ENCODE measurements at places on chromosomes 11 and 22.

- no peak for DNase-seq
These were observed 1.7 kb downstream of the ZBED4 start for GRCh38 chr22:49855251-49855911.

DNA sequence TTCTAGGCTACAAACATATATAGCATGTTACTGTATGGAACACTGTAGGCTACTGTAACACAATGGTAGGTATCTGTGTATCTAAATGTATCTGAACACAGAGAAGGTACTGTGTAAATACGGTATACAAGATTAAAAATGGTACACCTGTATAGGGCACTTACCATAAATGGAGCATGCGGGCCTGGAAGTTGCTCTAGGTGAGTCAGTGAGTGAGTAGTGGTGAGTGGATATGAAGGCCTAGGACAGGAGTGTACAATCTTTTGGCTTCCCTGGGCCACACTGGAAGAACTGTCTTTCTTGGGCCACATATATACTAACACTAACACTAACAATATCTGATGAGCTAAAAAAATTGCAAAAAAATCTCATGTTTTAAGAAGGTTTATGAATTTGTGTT is 21.4 kb downstream of the RNF141 start:
- DNase-seq = no peak

- no peak for DNase-seq
These were observed 97.1 kb upstream of the ZC3H12C start for GRCh38 chr11:109996060-109996459.

DNA sequence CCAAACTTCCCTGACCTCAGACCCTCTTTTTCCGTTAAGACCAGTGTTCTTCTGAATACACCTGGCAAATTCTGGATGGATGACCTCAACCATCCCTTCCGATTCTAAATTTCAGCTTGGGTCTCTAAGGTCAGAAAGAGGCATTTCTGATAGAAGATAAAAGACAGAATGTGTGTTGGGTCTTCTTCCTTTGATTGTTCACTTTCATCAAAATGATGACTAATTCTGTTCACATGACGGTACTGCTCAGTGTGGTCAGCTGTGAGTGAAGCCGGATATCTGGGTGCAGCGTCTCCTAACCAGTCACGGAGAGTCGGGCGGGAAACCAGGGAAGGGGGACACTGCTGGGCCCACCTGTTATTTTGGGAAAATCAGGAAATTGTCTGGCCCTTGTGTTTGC is 151.6 kb upstream of the NAV2 start:
- no peak for DNase-seq

GRCh38 chr11:33162831-33163230 is 1.6 kb upstream of the CSTF3 start:
- no peak for DNase-seq

DNA sequence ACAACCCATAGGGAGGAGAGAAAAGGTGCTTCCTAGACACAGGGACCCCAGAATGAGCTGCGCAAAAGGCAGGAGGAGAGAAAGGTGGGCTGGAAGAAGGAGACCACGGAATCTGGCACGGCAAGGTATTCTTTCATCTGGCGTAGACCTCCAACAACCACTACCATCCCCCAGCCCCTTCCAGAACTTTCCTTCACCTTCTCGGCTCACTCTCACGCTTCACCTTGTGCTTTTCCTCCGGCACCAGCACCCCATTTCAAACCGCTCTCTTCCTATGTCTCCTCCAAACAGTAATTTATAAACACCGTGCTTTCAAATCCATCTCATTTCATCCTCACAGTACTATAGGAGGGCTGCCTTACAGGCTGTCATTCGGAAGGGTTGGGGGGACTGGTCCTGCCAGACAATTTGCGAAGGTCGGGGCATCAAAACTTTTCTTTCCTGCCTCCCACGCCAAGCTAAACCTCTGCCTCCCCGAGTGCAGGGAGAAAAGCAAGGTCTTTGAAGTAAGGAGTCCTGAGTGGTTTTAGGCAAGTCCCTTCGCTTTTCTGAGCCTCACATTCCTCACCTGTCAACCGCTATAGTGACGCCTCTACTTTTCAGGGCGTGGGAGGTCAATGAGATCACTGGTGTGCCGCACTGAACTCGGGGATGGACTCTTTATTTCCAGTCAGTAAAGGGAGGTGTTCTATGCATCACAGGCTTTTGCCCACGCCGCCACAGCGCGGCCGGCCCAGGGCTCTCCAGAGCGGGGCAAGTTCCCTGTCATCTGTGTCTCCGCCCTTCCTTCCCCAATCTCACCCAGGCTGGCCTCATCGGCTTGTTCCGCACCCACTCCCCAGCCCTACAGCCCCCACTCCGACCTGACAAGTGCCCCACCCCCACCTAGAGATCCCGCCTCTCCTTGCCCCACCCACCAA is 800 bp downstream of the KCTD21 start:
- peak; percentile 26 for DNase-seq

GRCh38 chr22:45082795-45083194 is 73.0 kb upstream of the PHF21B start:
- no peak for DNase-seq

DNA sequence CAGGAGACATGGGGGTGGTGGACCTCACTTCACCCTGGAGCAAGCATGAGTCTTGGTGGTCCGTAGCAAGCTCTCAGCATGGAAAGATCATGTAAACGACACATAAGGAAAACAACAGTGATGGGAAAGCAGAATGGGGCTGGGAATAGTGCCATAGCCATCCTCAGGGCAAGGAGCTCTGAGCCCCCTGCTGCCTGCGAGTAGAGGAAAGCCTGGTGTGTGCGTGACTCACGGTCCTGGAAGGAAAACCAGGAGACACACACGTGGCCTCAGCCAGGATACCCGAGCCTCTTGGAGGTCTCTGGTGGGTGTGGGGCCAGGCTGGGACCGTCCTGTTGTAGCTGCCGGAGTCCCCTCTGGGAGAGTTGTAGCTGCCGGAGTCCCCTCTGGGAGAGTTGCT is 12.4 kb downstream of the SHANK3 start:
- DNase-seq = no peak

DNA sequence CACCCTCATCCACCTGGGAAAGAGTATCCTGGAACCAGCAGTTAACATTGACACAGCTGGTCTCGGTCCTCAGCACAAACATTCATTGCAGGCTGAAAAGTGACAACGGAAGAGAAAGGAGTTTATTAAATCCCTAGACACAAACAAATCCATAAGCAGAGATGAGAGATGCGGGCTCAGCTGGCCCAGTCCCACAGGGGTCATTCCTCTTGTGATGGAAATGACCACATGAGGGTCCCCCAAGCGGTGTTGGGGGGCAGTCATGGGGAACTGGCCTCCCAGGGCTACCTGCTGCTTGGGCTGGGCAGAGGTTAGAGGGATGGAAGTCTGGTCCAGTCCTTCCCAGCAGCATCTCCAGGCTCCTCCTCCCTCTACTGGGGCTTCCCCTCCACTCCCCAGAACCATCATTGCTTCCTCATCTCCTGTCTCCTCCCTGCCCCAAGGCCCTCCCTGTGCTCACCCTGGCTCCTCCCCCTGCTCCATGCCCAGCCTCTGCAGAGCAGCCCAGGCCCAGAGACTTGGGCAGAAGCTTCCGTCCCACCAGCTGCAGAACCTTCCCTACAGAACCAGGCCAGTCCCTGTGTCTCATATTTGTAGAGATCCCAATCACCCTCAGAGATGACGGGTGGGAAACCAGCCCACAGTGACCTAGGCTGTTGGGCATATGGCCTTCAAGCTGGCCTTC is 5.4 kb upstream of the IGLL5 start:
- peak; percentile 62 for DNase-seq

DNA sequence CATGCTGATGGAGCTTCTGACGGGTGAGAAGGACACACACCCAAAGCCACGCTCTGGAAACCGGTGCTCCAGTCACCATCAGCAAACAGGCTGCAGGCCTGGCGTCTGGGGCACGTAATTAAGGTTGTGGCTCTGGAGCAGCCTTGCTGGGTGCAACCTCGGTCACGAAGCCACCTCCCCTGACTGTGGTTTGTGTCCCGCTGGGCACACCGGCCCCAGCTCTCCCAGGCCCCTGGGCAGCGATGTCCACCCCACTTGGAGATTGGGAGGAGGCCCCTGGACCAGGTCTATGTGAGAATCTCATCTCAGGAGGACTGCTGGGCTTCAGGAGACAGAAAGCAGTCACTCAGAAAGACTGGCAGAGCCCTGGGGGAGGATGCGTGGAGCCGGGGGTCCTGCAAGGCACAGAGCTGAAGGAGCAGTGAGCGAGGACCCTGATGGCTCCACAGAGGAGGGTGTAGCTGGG is 631.6 kb downstream of the BRD1 start:
- no peak for DNase-seq

GRCh38 chr11:134363592-134363991 is 31.8 kb downstream of the GLB1L2 start:
- DNase-seq = no peak

GRCh38 chr11:108084811-108085210 is 36.6 kb upstream of the ACAT1 start:
- DNase-seq = no peak

- peak; percentile 3 for DNase-seq
These were observed 924.4 kb upstream of the TENM4 start for GRCh38 chr11:80365076-80365725.

DNA sequence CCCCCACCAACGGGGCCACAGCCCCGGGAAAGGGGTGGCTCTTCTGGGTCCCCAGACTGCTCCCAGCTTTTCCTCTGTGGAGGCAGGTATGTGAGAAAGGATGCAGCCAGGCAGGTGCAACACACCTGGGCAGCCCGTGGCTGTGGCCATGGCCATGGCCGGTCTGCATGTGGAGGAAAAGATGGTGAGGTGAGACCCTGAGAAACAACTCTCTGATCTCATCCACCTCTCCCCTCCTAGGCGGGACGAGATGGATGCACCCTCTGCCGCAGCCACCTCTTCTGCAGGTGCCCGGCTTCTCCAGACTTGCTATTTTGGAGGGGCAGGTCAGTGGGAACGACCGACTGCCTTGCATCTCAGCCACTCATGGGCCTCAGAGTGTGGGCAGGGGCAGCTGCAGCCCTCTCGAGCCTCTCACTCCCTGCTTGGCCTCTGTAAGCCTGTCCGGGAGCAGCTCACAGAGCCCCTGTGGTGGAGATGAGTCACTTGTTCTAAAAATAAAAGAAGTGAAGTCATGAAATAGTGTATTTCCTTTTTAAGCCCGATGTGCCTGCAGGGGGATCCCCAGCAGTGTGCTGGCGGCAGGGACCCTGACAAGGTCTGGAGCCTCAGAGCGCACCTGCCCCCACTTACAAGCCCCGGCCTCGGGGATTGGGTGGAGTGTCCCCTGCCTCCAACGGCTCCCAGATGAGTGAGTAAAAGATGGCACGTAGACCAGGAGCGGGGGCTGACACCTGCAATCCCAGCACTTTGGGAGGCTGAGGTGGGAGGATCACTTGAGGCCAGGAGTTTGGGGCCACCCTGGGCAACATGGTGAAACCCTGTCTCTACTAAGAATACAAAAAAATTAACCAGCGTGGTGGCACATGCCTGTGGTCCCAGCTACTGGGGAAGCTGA is 10.7 kb downstream of the SMIM38 start:
- DNase-seq = peak; percentile 67

DNA sequence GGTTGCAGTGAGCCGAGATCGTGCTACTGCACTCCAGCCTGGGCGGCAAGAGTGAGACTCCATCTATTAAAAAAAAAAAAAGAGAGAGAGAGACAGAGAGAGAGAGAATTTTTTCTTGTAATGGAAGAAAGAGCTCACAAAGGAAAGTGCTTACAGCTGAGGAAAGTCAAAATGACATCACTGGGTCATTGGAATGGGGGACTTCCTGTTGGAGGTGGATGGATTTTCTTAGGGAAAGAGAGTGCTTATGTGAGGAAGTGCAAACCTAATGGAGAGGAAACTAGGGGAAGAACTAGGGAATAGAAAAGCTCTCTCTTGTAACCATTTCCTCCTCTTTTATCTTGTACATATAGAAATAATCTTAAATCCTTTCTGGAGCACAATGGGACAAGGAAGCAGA is 6.3 kb upstream of the PIWIL4 start:
- no peak for DNase-seq

GRCh38 chr11:118742304-118742703 is 48.7 kb downstream of the DDX6 start:
- no peak for DNase-seq

GRCh38 chr11:64007160-64007628 is 21.0 kb downstream of the OTUB1 start:
- no peak for DNase-seq

GRCh38 chr22:36374603-36375024 is 13.2 kb downstream of the MYH9 start:
- no peak for DNase-seq

DNA sequence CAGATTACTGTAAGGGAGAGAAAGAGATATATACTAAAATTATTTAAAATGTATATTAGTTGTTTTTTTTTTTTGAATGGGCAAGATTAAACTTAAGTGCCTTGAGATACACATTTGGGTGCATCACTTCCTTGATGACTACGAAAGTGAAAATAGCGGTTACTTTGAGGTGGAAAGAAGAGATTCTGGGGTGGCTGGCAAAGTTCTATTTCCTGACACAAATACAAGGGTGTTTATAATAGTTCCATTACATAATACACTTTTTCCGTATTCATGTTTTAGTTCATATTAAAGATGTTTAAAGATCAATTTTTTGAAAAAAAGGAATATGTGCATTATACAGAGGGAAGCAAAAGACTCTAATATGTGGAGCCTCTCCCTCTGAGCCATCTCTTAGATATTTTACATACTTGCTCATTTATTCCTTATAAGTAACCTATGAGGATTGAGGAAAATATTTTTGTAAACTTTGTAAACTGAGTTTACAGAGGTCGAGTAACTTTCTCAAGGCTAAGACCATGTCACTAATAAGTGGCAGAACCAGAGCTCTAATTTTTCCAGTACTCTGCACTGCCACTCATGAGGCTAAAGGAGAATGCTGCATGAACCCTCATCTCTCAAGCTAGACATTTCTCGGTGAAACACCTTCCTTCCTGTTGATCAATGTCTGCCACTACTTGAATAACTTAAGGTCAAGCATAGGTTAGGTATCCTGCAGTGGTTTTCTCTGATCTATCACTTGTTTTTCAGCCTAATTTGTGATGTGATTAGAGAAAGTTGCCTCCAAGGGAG is 58.6 kb downstream of the DDIAS start:
- peak; percentile 66 for DNase-seq
